ENCODE measurements at places on chromosomes 3 and 15.

GRCh38 chr3:127791221-127791913 is 30.9 kb downstream of the MGLL start:
- no peak for DNase-seq

DNA sequence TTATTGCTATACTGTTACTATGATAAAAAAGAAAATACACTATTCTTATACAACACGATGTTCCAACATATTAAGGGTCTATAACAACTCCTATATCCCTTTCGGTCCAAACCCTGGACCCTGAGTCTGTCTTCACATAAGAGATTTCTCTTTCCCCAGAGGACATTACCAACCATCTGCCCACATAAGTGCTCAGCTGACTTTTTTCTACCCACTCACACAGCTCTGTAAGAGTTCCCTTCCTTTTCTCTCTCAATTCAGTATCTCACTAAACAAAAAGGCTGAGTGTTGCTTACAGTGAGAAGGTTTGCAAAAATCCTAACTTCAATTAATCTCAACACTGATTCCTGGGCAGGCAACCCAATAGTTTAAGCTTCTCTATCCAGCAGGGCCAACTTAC is 30.5 kb downstream of the ITGB5 start:
- no peak for DNase-seq

GRCh38 chr3:149844091-149844490 is 31.1 kb downstream of the RNF13 start:
- DNase-seq = no peak

DNA sequence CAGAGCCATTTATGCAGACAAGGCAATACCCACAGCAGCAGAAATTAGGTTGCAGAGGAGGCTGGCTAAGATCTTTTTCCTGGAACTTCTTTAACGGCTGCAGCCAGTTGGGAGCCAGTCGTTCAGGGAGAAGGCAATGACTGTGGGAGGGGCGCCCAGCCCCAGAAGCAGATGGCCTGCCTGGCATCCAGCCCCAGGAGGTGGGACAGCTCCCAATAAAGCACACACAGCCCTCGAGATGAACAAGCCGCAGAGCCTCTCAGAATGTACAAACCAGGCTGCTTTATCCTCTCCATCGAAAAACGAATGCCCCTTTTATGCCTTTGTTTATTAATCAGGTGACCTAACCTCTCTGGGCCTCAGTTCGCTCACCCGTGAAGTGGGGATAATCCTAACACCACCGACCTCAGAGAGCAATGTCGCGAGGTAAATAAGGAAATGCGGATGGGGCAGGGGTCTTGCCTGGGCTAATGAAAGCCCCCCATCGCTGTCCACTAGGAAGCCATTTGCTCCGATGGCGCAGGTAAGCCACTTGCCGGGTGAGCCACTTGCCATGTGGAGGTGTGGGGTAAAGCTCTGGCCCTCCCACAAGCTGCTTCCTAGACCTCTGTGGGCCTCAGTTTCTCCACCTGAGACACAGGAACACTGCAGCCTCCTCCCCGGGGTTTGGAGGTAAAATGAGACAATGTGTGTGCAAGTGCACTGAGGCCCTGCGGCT is 35.8 kb downstream of the MGLL start:
- DNase-seq = no peak

- DNase-seq = no peak
Measured at GRCh38 chr3:18422972-18423371, 2.2 kb downstream of the SATB1 start.

DNA sequence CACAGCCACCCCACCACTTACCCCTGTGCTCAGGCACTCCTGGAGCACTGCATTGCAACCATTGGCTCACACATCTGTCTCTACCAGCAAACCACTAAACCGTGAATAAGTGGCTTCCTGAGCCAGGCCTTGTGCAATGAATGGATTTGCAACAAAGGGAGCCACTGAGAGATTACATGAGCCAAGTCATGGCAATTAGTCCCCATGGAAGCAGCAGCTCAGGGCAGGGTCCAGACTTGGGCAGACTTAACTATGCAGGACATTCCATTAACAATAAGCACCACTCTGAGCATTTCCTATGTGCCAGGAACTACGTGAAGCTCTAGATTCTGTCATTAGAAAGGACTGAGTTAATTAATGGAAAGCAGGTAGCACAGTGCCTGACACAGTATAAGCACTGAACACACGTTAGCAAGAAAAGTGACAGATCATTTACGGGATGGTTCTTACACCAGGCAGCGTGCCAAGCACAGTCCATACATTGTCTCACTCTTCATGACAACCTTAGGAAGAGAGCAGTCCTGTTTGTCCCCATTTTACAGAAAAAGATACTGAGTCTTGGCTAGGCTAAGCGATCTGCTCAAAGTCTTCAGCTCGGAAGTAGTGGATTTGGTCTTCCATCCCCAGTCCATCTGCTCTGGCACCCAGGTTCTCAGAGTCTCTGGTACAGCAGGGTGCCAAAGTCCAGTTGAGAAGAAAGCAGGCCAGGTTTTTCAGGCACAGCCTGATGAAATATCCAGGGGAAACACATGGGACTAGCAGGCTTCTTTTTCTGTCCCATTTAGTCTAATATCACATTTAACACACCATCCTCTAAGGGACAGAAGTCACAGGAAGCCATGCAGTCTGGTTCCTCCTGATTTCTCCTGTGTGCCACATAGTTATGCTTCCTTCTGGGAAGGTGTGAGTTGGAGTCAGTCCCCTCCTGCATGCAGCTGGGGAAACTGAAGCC is 44.1 kb downstream of the LIPC start:
- no peak for DNase-seq

DNA sequence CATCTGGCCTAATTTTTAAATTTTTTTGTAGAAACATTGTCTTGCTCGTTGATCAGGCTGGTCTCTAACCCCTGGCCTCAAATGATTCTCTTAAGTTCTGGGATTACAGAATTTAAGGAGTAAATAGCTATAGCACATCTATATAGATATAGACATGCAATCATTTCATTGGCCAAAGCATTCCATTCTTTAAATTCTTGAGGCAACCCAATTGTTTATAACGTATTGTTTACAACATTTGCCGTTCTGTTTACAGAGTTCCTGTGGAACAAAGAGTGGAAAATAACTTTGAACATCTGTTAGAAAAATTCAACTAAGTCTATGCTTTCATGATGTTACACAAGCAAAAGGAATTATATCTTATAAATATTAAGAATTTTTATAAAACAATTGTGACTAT is 205.2 kb upstream of the ROBO2 start:
- DNase-seq = no peak

- no peak for DNase-seq
Measured at GRCh38 chr3:149061776-149062175, 24.6 kb downstream of the HLTF start.

DNA sequence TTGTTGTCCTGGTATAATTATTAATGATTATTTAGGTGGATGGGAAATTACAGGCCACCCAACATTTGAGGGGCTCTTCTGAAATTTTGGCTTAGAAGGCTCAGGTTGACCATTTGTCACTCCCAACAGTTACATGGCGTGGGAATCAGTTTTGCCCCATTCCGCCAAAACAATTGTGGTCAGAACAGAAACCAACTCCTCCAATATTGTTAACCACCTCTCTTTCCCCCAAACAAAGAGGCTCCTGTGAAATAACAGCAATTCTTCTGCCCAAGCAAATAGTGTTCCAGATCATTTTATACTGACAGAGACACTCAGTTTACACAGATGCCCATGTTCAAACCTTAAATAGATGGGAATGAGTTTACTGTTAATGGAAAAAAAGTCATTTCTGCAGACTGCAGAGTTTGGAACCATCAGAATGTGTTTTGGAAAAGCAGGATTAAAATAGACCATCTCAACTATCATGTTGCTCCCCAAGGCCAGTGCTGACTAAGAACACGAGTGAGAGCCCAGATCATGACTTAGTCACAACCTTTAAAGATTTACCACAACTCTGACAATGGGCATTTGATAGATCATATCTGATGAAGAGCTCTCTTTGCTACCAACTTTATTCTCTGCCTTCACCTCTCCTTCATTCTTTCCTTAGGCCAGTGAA is 102.1 kb downstream of the DUT start:
- no peak for DNase-seq

- no peak for DNase-seq
Measured at GRCh38 chr3:46192939-46193338, 15.2 kb downstream of the CCR1 start.

DNA sequence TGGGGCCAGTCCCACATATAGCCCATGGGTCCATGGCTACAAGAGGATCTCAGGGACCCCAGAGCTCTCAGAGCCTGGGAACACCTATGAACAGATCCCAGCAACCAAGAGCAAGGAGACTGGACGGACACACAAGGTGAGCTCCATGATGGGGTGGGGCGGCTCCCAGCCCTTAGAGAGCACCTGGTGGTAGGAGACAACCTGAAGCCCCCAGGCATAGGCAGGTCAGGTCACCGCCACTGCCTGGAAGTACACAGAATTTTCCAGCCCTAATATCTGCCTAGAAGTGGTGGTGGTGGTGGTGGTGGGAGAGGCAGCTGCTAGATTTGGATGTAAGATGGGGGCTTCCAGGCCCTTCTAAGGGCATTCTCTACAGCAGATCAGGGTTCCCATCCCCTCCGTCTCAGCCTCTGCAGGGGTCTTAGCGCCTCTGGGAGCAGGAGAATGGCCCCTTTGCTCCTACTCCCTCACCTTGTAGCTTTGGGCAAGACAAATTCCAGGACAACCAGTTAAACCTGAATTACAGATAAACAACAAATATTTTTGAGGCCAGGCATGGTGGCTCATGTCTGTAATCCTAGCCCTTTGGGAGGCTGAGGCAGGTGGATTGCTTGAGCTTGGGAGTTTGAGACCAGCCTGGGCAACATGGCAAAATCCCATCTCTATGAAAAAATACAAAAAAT is 9.2 kb downstream of the SH2D7 start:
- DNase-seq = no peak

DNA sequence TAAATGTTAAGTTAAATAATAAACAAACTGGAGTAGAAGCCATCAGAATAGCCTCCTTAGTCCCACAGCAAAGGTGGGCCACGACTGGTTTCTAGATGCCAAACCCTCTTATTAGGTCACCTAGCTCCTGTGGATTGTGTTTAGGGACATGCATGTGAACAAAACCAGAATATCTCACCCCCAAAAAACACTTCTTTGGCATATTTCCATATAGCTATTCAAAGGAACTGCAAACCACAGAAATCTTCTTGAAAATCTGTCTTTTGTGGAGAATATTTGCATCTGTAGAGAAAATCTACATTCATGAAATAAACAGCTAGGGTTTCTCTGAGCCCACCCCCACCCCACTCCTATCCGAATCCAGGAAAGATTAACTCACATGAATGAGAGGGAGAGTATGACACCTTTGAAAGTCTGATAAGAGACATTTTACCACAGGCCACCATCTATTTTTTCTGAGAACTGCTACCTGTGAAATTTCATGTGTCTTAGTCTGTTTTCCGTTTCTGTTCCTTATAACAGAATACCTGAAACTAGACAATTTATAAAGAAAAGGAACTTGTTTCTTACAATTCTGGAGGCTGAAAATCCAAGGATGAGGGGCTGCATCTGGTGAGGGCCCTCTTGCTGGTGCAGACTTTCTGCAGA is 159.4 kb downstream of the NEK10 start:
- DNase-seq = no peak

DNA sequence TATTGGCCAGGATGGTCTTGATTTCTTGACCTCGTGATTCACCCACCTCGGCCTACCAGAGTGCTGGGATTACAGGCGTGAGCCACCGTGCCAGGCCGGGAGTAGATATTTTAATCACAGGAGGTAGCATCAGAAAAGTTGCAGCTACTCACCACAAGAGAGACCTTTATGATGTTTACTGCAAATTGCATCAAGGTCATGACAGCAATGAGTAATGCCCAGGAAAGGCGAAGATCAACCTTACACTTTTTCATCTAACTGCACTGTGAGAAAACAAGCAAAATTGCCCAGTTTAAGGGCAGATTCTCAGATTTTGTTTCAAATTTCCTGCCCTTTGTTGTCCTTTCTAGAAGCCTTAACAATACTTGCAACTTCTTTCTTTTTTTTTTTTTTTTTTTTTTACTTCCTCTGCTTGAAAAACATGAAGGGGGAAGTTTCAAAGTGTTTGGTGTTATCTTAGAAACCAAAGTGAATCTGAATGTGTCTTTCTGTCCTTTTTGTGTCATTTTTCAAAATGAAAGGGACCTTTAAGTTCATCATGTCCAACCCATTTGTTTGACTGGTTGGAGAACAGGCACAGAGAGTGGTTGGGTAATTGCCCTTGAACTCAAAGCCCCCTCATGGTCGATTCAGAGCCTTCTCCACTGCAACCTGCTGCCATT is 25.0 kb downstream of the TGFBR2 start:
- DNase-seq = no peak

DNA sequence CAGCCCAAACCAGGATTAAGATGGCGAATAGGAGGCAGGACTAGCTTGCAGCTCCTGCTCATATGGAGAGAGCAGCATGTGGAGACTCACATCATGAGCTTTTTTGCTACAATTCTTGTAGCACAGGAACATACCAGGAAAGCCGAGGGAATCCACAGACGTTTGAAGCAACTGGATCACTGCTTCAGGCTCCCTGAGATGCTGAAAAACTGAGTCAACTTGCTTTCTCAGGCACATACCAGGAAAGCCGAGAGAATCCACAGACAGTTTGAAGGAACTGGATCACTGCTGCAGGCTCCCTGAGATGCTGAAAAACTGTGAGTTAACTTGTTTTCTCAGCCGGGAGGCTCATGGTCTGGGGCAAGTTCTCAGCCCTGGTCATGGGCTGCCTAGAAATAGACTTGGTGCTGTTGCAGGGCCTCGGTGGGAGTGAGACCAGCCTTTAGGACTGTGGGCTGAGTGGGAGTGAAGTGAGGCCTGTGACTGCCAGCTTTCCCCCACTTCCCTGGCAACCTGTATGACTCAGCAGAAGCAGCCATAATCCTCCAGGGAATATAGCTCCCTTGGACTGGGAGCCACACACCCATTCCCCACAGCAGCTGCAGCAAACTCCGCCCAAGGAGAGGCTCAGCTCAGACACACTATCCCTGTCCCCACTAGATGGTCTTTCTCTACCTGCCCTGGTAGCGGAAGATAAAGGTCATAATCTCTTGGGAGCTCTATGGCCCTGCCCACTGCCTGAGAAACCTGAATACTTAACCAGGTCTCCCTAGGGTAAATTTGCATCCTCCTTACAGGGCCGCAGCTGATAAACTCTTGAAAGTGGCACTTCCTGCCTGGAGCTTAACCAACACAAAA is 51.9 kb upstream of the PFN2 start:
- DNase-seq = no peak

DNA sequence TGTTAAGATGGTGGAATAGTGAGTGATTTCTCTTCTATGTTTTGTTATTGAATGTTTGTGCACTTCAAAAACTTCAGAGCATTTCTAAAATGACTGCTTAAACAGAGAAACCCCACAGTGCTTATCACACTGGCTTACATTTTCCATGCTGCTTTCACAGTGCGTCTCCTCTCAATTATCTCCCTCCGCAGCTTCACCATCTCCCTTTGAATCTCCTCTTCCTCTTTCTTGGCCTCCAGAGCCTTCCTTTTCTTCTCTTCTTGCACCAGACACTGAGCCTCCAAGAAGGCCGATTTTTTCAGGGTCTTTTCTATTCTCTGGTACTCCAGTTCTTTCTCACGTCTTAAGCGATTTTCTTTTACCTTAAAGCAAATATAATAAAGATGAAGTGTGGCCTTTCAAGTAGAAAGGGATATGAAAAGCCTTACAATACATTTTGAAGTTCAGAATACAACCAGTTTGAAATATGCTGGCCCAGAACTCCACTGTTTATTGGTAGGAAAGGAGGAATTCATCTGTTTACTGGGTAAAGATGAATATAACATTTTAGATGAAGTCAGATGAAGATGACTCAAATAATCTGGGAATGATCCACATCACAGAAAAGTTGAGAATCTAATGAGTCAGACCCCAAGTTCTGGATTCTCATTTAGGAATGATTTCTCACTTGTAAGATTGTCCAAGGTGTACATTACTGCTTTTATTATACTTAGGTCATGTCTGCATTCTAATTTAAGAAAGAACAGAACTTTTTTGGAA is 21.4 kb downstream of the CCDC191 start:
- no peak for DNase-seq
